NAMALWA (cell line): ENCODE measurements at places on chromosomes 2 and 18.

DNA sequence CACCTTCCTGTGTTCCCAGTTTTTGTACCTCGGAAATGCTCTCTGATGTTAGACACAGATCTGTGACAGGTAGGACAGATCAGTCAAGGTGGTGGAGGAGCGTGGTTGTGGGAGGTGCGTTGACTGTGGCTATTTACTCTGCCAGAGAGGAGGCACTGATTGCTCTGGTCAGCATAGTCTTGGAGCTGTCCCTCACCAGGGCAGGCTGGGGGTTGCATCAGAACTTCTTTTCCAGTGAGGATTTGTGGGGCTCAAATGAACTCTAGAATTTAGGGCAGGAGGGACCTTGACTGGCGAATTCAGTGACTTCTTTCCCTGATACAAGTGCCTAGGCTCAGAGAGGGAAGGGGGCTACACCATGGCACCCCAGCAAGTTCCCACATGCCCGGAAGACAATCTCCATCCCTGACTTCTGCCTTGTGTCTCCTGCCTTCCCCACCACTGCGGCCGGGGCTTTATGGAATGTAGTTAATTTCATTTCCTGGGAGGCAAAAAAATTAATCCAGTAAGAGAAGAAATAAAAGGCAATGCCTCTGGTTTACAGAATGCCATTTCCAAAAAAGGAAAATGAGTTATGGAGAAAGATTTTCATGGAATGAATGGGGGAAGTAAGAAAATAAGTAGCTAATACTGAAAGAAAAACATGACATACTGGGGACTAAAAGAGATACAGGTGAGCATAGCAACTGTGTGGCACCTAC is 26.1 kb downstream of the NIFK start:
- DNase-seq, result no peak

DNA sequence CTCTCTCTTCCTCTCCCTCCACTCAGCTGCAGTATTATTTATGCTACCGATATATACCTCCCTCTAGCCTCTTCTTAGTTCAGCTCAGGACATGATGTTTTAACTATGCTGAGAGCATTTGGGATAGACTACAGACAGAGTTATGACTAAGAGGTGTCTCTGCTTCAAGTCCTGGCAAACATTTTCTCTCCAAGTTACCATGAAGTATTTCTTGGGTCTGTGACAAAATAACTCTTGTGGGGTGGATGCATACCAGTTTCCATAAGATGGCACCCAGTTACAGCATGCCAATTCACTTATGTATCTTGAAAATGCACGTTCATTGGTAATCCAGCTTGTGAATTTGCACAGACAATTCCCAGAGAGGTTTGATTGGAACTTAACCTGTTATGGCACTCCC is 737.6 kb downstream of the SLC4A3 start:
- DNase-seq, result no peak

GRCh38 chr2:27264253-27264752 is 1.5 kb upstream of the SLC30A3 start:
- no peak for DNase-seq

GRCh38 chr2:61367177-61367576 is 103.7 kb downstream of the USP34 start:
- DNase-seq, result no peak

DNA sequence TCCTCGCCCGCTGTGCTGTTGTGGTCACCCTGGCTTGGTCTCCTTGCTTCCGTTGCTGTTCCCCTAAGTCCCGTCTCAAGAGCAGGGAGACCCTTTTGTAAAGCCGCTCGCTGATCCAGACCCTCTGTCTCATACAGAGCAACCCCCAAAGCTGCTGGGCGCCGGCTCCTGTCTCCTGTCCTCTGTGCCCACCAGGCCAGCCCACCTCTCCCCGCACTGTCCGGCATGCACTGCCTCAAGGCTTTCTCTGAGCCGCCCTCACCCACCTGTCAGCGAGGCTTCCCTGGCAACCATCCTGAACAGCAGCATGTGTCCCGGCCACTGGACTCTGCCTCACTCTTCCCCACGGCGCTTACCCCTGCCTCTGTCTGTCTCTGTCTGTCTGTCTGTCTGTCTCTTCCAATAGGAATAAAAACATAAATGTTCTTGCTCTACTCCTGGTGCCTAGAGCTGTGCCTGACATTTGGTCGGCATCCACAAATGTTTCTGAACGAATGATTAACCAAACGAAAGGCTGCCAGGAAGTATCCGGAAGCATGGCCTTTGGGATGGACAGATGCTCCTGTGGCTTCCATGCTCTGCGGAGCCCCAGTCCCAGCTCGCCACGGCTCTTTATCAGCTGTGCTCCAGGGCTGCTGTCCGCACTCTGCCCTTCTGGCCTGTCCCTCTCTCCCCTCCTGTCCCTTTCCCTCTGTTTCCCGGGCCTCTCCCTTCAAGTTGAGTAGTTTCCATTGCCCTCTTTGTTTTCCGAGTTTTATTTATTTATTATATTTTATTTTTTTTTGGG is 7.8 kb downstream of the COLEC11 start:
- no peak for DNase-seq
